ENCODE measurements at places on chromosomes 1 and 21.

DNA sequence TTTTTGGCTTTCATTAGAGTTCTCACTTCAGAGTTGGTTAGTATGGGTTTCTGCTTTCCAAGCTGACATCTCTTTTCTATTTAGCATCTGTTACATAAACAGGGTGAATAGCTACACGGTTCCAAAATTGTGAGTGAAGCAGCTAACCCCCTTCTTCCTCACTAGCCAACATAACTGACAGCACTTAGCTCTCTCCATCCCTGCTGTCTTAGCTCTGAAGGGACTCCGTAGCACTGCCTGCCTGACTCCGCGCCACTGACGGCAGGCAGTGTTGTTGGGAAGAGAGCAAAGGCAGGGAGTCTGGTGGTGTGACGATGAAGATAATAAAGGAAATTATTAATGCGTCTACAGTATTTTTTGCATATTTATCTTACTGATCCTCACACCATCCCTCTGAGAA, 247.0 kb downstream of the PTBP2 start:
- no peak for DNase-seq

DNA sequence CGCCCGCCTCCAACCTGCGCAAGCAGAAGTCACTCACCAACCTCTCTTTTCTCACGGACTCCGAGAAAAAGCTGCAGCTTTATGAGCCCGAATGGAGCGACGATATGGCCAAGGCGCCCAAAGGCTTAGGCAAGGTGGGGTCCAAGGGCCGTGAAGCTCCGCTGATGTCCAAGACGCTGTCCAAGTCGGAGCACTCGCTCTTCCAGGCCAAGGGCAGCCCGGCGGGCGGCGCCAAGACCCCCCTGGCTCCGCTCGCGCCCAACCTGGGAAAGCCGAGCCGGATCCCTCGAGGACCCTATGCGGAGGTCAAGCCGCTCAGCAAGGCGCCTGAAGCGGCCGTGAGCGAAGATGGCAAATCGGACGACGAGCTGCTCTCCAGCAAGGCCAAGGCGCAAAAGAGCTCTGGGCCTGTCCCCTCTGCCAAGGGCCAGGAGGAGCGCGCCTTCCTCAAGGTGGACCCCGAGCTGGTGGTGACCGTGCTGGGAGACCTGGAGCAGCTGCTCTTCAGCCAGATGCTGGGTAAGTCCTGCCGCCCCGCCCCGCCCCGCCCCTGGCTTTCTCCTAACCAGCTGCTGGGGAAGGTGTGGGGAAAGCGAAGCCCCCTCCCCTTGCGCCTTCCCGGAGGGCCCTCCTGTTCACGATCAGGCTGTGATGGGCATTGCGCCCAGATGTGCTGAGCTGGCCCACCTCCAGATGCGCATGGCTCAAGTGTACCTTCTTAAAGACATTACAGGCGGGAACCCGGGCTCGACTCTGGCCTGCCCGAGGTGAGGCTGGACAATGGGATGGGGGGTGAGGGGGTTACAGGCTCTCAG, 110.2 kb downstream of the NAV1 start:
- no peak for DNase-seq

- no peak for DNase-seq
Observed at GRCh38 chr1:983798-984475, 2.0 kb upstream of the PERM1 start.

- no peak for DNase-seq
Observed at GRCh38 chr1:158689110-158689509, 2.6 kb upstream of the SPTA1 start.

DNA sequence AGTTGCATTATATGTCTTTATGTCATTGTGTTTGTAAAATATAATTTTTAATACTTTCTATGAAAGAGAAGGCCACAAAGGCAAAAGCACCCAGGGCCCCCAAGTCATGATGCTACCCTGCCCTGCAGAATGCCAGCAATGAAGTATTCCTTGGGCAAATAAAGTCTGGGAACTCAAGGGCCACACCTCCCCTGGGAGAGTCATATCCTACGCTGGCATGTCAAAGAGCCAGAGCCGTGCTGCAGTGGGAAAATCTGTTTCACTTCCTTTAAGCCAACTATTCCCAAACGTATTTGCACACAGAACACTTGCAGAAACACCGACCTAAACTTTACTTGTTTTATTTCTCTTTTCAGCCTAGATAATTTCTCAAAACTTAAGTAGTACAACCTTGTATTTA, 98.4 kb upstream of the KAZN start:
- no peak for DNase-seq

DNA sequence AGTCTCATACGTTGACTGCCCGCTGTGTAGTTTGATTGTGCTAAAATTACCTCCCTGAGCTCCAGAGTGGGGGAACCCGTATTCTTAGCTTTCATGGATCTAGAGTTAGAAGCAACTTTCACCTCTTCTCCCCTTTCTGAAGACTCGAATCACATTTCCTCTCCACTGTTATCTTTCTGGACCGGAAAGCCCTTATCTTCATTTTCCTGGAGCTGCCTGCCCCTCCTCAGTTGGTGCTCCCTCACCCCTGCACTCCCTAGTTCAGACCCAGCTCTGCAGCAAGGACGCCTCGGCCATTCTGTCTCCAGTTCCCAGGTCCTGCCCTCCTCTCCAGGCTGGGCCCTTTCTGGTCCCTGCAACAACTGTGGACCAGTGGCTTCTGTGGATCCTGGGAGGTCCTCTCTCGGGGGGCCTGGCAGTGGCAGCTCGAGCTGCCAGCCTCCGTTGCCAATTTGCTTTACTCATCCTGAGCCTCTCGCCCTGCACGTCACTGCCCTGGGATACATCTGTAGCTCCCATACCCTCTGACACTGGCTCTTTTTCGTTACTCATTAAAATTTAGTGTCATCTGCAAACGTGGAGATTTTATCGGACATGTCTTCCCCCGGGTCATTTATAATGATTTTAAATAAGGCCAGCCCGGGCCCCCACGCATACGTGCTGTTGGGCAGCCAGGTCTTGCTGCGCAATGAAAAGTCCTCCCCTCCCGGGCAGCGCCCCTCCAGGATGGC, 141.5 kb upstream of the VAMP3 start:
- no peak for DNase-seq

DNA sequence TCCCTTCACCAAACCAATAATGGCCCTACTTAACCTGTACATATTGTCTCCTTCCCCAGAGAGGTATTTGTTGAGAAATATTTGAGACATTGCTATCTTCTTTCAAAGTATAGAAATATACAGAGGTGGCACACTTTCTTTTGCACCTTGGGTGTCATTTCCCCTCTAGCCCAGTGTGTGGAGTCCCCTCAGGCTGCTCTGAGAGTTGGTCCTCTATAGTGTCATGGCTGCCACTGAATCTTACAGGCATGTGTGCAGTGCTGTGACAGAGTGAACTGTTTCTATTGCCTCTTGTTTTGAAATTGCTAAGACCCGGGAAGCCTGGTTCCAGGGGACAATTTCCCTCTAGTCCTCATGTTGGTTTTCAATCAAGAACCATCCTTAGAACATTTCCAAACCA, 140.2 kb upstream of the KCNJ6 start:
- no peak for DNase-seq

DNA sequence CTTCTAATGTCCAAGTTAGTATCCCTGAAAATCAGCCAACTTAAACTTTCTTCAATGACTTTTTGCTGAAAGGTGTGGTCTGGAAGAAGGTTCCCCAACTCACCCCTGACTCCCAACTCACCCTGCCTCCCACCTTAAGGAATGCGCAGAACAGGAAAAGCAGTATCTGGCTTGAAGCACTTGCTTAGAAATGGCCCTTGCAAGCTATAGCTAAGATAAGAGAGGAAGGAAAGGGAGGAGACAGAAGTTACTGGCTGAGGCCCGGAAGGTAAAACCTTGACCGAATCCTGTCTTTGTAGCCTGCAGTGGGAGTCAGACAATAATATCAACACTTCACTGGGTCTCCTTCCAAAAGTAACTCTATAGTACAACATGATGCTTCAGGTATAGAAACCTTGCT, 2.9 kb downstream of the CYYR1 start:
- no peak for DNase-seq

- no peak for DNase-seq
Observed at GRCh38 chr1:110225756-110226404, 15.8 kb downstream of the KCNC4 start.

DNA sequence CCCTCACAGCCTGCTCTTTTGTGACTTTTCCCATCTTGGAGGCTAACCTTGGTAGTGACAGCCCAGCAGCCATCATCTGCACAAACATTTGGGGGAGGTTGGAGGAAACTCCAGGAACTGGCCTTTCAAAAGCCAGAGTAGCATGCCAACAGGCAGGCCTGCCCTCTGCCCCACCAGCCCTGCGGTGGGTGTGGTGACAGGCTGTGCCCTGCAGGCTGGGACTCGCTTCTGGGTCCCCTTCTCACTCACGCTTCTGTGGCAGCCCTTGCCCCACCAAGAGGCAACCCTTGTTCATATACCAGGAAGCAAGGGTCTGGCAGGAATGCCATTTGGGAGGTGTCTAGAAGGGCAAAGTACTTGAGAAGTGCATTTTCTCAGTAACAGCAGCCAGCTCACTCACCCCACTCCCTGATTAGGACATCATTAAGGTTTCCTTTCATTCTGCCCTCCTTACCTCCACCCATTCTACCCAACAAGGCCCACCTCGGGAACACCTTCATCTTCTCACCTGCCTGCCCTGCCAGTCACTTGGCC, 20.8 kb upstream of the FAM3B start:
- no peak for DNase-seq

GRCh38 chr1:72690871-72691270, 408.5 kb upstream of the NEGR1 start:
- no peak for DNase-seq

GRCh38 chr1:76038287-76039004, 36.1 kb upstream of the ST6GALNAC3 start:
- DNase-seq = no peak

DNA sequence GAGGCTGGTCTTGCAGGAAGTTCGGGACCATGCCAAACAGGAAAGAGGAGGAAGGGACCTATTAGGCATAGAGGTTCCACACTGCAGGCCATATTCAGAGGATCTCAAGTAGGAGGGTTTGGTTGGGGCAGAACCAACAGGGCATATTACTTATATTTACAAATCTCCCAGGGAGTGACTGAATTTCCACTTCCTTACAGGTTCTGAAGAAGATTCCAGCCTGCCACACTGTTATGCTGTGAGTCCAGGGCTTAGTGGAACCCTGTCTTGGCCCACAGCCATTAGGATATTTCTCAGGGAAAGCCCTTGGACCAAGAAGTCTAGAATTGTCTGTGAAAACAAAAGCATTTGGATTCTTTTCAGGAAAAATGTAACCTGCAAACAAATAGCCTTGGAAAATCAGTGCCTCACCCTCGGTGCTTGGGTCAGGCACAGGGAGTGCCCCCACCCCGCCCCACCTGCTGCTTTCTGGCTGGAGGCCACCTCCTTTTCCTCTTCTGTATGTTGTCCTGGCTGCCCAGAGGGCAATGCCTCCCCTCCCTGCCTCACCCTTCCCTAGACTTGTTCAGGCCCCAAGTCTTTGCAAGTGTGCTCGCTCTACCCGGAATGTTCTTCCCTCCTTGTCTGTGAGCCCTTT, 41.0 kb upstream of the JUN start:
- no peak for DNase-seq

- DNase-seq = no peak
Observed at GRCh38 chr1:231935856-231936255, 309.3 kb downstream of the DISC1 start.

- DNase-seq = no peak
Observed at GRCh38 chr1:21534674-21535378, 25.6 kb downstream of the ALPL start.

GRCh38 chr1:25355841-25356395, 17.8 kb downstream of the TMEM50A start:
- DNase-seq = no peak

DNA sequence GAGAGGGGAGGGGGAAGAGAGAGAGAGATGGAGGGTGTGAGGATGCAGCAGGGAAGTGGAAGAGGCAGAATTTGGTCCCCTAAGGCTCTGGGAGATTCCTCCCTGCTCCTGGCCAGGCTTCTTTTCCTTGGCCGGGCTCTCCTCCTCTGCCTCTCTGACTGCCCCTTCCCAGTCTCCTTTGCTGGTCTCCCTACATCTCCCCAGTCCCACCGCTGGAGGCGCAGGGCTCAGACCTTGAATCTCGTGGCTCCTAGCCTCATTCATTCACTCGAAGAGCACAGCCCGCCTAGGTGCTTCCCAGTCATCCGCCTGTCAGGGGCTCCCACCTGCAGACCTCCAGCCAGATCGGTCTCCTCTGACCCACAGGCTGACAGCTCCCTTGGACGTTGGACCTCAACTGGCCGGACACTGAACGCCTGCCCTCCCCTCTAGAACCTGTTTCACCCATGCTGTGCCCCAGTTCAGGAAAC, 76.5 kb downstream of the VWA5B1 start:
- no peak for DNase-seq

DNA sequence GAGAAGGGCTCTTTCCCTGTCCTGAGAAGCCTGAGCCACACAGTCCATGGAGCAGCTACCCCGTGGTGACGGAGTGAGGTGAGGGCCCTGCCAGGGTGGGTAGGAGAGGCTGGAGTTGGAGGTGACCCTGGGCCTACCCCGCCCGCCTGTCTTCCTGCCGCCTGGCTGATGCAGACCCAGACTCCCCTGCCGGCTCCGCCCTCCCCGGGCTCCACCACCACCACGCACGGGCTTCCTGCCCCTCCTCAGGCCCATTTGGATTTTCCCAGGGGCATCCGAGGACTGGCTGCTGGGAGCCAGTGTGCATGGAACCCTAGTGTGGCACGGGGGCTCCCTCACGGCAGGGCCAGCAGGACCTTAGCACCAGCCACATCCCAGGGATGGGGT, 32.5 kb downstream of the PODN start:
- no peak for DNase-seq

- no peak for DNase-seq
Observed at GRCh38 chr1:152941037-152941711, 5.8 kb upstream of the SPRR5 start.

All from central memory CD8-positive, alpha-beta T cell (primary cell).